ENCODE measurements at places on chromosomes 3 and 15.

DNA sequence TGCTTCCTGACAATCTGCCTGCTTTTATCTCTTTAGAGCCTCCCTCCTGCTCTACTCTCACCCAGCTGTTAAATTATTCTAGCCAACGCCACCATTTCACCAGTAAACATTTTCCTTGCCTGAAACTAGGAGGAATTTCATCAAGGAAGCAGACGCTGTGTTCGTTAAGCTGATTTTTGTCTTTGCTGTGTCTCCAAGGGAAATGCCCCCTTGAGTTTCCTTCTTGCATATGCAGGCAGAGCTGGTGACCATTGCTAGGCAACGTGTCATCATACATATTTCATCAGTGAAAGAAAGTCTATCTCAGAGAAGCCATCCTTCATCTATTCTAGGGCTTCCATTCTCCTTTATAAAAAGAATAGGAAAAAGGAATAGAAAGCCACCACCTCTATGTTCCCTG lies 87.0 kb upstream of the ST8SIA2 start:
- no peak overlapping the region for H3K27ac ChIP-seq
- peak; percentile 60 for DNase-seq
- no peak overlapping the region for H3K4me3 ChIP-seq
- no peaks in the 10 kb centered on the region for H3K27me3 ChIP-seq
- no peaks in the 10 kb centered on the region for H3K36me3 ChIP-seq

- no peak for DNase-seq
- no peak overlapping the region for H3K27ac ChIP-seq
- no peak overlapping the region for H3K4me3 ChIP-seq
- H3K36me3 ChIP-seq, result no peaks in the 10 kb centered on the region
Measured at GRCh38 chr3:187900993-187901755, 155.9 kb upstream of the BCL6 start.

DNA sequence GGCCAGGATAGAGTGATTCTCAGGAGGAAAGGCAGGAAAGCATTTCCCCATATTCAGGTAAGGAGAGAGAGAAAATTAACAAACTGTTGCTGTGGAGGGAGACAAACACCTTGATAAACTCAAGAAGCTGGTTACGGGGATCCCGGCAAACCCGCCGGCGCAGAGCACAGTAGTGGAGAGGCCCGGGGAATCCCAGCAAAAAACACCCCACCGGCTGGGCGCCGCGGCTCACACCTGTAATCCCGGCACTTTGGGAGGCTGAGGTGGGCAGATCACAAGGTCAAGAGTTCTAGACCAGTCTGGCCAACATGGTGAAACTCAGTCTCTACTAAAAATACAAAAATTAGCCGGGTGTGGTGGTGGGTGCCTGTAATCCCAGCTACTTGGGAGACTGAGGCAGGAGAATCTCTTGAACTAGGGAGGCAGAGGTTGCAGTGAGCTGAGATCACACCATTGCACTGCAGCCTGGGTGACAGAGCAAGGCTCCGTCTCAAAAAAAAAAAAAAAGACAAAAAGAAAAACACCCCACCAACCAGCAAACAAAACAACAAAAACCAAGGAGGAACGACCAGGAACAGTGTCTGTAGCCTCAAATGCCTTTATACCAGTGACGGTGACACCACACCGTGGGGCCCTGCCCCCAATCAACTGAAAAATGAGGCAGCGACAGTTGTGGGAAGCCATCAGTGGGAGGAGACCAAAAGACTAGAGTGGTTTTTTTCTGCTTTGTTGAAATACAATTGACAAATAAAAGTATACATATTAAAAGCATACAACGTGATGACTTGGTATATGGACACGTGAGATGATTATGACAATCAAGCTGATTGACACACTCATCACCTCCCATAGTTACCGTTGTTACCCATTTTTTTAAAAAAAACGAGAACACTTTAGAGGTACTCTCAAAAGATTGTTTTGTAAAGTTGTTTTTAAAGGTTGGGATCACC lies 40.2 kb upstream of the IDH2 start:
- H3K4me1 ChIP-seq, result peaks cover 17% of the 10 kb centered on the region
- H3K27me3 ChIP-seq, result no peaks in the 10 kb centered on the region
- no peak for DNase-seq
- no peaks in the 10 kb centered on the region for H3K36me3 ChIP-seq

GRCh38 chr15:48337607-48338006 lies 6.4 kb downstream of the DUT start:
- H3K27ac ChIP-seq, result no peak overlapping the region
- H3K4me1 ChIP-seq, result no peaks in the 10 kb centered on the region
- H3K4me3 ChIP-seq, result no peak overlapping the region
- no peak for DNase-seq
- peaks cover 19% of the 10 kb centered on the region for H3K36me3 ChIP-seq
- H3K27me3 ChIP-seq, result no peaks in the 10 kb centered on the region

DNA sequence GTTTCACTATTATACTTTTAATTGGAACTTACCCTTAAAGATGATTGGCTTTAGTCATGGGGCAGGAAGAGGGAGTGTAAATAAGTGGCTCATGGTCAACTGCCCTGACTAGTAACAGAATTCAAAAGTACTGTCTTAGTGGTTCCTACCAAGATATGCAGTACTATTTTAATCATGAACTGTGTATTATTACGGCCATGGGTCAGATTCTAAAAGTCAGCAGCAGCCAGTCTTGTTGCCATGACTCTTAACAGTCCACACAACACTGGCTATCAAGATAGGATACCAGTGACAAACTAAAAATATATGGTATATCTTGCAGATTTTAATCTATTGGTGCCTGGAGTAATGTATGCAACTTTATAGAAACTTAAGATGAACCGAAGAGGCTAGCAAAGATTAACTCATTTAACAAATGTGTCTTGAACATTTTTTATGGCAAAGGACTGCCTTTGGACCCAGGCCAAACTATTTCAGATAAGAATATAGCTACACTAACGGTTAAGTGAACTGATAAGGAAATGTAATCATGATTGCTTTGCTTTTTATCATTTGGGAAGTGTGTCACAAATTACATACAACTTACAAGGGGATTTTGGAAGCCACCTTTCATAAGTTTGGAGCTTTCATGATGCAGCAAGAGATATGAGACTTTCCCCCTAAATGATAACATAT lies 163.7 kb downstream of the TCF12 start:
- H3K27me3 ChIP-seq, result no peaks in the 10 kb centered on the region
- H3K4me3 ChIP-seq, result no peak overlapping the region
- H3K36me3 ChIP-seq, result no peaks in the 10 kb centered on the region
- peaks cover 54% of the 10 kb centered on the region for H3K4me1 ChIP-seq
- H3K27ac ChIP-seq, result peak overlapping the region; percentile 69
- peak; percentile 17 for DNase-seq

GRCh38 chr3:4741404-4742307 lies 237.6 kb upstream of the BHLHE40 start:
- peak; percentile 98 for DNase-seq
- no peaks in the 10 kb centered on the region for H3K4me1 ChIP-seq
- no peaks in the 10 kb centered on the region for H3K36me3 ChIP-seq
- no peak overlapping the region for H3K4me3 ChIP-seq

DNA sequence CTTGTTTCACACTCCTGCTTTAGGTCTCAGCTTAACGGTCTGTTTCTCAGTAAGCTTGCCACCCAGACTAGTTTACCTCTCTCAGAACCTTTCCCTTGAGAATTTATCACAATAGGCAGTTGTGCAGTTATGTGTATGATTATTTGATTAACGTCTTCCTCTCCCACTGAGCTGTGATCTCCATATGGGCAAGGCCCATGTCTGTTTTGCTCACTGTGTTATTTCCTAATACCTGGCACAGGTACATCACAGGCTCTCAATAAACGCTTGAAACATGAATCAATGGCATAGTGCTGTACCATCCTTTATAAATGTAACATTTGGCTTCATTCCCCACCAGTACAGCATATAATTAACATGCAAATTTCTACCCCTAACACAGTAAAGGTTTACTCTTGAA lies 29.1 kb upstream of the RARRES1 start:
- no peaks in the 10 kb centered on the region for H3K27me3 ChIP-seq
- no peaks in the 10 kb centered on the region for H3K4me1 ChIP-seq
- no peaks in the 10 kb centered on the region for H3K36me3 ChIP-seq

- no peak overlapping the region for H3K27ac ChIP-seq
- no peaks in the 10 kb centered on the region for H3K36me3 ChIP-seq
- peaks cover 12% of the 10 kb centered on the region for H3K4me1 ChIP-seq
- DNase-seq, result no peak
- no peak overlapping the region for H3K4me3 ChIP-seq
- no peaks in the 10 kb centered on the region for H3K27me3 ChIP-seq
Measured at GRCh38 chr3:62781121-62781520, 94.1 kb downstream of the CADPS start.

- DNase-seq, result no peak
- no peak overlapping the region for H3K4me3 ChIP-seq
- H3K4me1 ChIP-seq, result peaks cover 32% of the 10 kb centered on the region
- peak overlapping the region; percentile 78 for H3K27ac ChIP-seq
Measured at GRCh38 chr3:61877359-61878138, 316.2 kb downstream of the PTPRG start.

DNA sequence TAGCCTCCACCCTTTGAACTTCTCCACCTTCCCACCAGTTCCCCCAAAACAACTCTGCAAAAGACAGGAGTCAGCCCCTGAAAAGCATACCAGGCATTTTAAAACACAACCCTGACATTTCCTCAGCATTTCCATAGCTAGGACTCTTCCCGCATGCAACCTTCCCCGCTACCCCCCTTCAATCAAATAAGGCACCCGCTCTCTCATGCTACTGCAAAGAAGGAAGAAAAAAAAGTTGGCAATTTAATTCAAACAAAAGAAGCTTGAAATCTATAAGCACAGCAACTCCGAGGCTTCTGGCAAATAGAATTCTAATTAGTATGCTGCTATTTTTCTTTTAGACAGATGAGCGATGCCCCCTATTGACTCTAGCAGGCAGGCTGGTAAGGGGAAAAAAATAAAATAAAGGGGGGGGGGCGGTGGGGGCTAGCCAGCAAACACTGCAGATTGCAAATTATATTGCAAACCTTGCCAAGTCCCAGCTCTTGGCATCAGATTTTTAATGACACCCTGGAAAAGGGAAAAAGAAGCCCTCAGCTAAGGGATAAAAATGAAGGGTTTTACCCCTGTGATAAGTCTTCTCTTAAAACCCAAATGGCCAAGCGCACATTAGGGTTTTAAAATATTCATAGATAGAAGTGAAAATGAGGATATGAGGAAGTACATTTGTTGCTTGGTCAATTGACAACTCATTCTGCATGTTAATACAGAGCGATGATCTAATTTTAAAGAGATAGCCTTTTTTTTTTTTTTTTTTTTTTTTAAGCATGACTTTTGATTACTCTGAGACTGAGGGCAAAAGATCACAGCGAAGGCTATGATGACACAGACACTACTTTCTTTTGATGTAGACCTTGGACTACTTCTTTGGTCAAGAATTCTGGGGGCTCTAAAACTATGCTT lies 255.2 kb downstream of the NR2F2 start:
- H3K27ac ChIP-seq, result no peak overlapping the region
- H3K4me1 ChIP-seq, result no peaks in the 10 kb centered on the region
- DNase-seq, result peak; percentile 40
- peaks cover 4% of the 10 kb centered on the region for H3K27me3 ChIP-seq
- no peaks in the 10 kb centered on the region for H3K36me3 ChIP-seq

- DNase-seq, result no peak
- peaks cover 14% of the 10 kb centered on the region for H3K4me1 ChIP-seq
- H3K36me3 ChIP-seq, result no peaks in the 10 kb centered on the region
- no peak overlapping the region for H3K27ac ChIP-seq
Measured at GRCh38 chr15:85318048-85318731, 62.2 kb upstream of the AKAP13 start.
